ENCODE measurements at places on chromosomes 7 and 10.

GRCh38 chr7:141027043-141027442 lies 12.3 kb upstream of the MRPS33 start:
- no peak for DNase-seq

DNA sequence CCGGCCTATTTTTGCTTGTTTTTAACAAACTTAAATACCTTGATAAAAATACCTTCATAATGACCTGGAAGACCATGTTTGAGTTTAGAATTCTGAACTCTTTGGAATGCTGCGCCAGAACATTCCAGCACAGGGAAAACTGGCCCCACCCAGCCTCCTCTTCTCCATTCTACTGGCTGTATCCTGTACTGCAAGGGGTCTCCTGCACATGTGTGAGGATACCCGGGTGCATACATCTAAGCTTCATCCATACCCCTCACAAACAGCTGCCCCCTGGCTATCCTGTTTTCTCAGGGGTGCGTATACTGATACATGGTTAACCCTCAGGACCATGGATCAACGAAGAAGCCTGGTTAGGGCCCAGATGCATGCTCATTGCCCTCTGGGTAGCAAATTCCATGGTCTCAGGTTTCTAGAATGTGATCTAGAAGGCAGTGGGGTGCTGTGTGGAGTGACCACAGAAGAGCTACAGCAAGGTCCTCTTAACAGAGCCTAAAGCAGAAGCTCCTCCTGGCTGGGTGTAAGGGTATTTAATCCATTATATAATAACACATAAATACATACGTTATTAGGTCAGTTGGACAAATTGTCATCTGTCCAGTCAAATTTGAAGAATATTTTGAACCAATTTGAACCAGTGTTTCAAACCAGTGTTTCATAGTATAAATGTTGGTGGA lies 26.1 kb downstream of the HACD1 start:
- DNase-seq, result no peak

GRCh38 chr10:70542565-70542938 lies 60.0 kb downstream of the PRF1 start:
- DNase-seq, result no peak

GRCh38 chr7:93715234-93715633 lies 140.7 kb upstream of the CALCR start:
- DNase-seq, result no peak

- DNase-seq, result no peak
Observed at GRCh38 chr7:132752431-132752830, 176.2 kb upstream of the PLXNA4 start.

GRCh38 chr7:83648464-83649241 lies at the start of gene SEMA3E:
Gene SEMA3E, minus strand, starts transcription at chr7:83649139.
- no peak for DNase-seq

DNA sequence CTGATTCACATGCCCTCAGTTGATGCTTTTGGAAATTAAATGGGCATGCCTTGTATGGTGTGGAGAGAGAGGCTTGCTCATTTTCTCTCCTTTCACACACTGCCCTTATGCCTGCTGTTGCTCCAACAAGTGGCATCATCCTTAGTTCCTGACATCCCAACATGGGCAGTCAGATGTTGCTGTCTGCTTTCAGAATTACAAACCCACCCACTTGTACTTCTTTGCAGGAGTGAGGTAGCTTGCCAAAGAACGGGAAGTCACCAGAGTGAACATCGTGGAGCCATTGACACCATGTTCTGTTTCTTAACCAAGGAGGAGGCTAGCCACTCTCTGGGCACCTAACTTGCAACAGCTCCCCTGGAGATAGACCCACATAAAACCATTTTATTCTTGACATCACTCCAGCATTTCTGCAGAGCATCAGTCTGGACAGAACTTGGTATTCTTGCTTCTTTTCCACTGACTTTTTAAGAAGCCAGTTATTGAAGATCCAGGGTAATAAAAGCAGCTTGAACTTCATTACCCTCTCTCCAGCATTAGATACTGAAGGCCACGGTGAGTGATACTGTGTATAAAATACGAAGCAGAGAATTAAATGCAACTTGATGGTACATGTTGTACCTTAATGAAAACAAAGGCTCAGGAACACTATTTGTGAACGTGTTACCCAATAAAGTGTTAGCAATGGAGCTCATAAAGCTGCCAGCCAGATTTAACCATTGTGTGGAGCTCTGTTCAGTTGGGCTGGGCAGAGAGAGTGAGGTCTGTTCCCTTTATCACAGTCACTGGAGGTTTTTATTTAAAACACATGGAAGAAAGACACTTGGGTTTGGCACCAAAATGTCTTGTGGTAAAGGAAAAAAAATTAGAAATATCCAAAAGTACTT lies 195.8 kb upstream of the HABP2 start:
- no peak for DNase-seq

- DNase-seq, result no peak
Observed at GRCh38 chr7:131747658-131748232, 191.3 kb upstream of the PODXL start.

DNA sequence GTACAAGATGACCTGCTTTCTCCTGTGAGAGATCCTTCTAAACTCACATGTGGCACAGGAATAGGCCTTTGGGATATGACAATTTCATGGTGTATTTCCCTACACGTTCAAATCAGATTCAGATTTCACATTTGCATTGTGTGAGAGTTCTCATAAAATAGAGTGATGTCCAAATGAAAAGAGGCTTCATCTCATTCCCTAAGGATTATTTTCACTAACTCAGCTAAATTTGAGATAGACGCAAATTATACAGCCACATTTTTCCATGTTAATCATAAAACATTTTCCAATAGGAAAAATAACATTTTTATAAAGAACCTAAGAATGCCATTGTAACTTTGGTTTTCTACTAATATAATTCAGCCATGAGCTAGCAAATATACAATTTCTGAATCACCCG lies 35.5 kb upstream of the PARD3 start:
- no peak for DNase-seq

DNA sequence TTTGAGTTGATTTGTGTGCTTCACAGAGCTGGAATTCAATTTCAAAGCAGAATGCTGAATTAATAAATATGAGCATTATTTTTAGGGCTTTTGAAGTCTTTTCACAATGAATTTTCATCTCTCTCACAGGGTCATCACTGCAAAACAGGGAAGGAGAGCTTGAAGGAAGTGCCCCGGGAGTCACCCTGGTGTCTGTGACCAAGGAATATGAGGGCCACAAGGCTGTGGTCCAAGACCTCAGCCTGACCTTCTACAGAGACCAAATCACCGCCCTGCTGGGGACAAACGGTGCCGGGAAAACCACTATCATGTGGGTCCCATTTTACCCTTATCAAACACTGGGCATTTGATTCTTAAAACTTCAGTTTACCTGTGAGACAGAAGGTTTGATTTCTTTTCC lies 217.7 kb downstream of the ABCA13 start:
- DNase-seq, result no peak

DNA sequence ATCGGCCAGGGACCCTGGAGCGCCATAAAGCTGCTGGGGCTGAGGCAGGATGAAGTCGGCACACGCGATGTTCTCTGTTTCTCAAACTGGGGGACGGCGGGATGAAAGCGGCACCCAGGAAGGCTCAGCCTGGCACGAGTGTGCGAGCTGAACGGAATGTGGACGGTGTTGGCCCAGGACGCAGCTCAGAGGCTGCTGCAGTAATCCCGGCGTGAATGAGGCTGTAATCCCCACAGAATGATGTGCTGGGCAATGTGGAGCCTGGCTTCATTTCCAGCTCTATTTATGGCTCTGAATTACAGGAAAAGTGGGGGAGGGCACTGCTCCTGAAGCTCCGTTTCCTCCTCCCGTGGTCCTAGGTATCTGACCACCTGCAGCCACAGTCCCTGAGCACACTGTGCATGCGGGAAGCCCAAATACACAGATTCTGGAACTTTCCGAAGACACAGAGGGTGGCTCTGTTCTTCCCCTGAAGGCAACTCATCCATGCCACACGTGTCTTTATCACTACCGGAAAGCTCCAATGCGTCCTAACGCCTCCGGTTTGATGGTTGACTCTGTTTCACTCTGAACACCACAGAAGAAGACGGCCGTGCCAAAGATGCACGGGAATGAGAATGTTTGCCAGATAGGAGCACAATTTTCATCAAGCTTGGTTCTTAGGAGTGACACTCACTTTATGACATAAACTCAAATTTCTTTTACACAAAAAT lies 37.6 kb downstream of the KLF6 start:
- no peak for DNase-seq

DNA sequence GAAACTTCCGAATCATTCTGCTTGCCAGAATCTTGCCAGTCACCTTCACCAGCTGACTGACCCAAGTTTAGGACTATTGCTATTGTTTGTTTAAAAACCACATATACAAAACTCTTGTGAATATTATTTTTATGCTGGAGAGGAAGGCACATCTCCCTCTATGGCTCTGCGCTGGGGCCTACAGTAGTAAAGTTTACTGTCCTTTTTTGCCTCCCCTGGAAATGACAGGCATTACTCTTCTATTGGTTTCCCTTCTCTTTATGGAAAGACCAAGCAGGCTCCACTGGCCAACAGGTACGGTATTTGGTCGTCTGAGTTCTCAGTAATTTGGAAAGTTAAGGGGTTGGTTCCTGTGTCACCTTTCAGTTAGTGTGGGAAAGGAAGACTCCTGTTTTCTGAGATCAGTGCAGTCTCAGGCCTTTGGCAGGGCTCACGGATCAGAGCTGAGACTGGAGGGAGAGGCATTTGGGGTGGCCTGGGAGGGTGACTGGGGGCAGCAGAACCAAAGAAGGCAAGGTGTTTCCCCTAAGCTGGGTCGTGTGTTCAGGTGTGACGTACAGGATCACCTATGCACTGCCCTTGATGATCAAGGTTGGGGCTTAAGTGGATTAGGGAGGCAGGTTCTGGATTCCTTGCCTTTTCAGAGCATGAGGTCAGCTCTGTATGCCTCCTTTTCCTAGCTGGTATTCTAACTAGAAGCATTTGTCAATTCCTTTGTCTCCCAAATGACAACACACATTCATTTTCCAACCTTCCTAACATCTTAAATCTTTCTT lies 16.0 kb upstream of the KIF5B start:
- no peak for DNase-seq

- no peak for DNase-seq
Observed at GRCh38 chr7:750111-750905, 23.2 kb upstream of the PRKAR1B start.

- no peak for DNase-seq
Observed at GRCh38 chr7:909358-910329, 33.3 kb downstream of the GET4 start.

DNA sequence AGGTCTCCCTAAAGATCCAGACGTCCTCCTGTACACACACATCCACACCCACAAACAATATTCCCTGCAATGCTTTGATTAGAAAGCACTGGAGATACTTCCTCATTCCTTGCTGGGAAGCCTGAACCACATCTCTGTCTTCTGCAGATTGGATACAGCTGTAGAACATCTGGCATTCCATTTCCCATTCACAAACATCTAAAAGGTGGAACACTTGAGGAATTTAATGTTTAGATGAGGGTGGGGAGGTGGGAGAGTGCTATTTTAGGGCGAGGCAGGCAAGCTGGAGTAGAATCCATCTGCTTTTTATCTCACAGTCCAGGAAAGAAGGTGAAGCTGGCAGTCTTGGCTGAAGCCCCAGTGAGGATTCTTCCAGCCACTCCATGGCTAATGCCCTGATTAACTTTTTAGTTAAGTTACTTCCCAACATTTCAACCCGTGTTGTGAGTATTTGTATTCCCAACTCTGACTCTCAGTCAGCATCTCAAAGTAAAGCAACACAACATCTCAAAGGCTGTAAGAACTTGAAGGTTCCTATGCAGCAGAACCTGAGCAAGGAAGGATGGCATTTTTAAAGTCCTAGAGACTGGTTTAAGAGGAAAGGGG lies 46.1 kb downstream of the CYTH3 start:
- DNase-seq, result no peak

- no peak for DNase-seq
Observed at GRCh38 chr7:80146545-80147182, 12.0 kb downstream of the GNAI1 start.

GRCh38 chr7:157484411-157485081 lies 147.7 kb downstream of the DNAJB6 start:
- DNase-seq, result no peak

- DNase-seq, result no peak
Observed at GRCh38 chr7:42238709-42239366, 1.8 kb upstream of the GLI3 start.

DNA sequence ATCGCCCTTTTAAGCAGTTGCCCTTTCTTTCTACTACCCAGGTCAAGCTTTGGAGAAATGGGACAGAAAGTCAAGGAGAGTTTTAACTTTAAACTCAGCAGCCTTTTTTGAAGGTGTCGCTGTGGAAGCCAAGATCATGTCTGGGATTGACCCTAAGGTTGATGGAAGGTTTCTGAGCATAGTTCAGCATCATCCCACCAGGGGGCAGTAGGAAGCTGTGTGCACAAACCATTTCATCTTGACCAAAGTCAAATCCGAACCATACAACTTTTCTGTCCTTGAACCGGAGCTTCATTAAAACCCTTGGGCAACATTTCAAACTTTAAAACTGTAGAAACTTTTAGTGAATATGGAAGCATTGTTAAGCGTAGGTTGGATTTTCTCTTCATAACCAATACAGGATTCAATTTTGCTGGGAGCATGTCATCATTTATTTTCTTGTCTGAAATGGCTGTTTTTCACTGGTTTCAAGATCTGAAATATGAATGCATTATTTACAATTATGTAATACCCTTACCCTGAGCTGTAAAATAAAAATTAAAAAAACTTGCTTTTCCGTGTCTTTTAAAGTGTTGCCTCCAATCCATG lies 214.4 kb upstream of the KIAA1217 start:
- no peak for DNase-seq

GRCh38 chr7:149495785-149496641 lies 1.6 kb downstream of the ZNF746 start:
- no peak for DNase-seq

DNA sequence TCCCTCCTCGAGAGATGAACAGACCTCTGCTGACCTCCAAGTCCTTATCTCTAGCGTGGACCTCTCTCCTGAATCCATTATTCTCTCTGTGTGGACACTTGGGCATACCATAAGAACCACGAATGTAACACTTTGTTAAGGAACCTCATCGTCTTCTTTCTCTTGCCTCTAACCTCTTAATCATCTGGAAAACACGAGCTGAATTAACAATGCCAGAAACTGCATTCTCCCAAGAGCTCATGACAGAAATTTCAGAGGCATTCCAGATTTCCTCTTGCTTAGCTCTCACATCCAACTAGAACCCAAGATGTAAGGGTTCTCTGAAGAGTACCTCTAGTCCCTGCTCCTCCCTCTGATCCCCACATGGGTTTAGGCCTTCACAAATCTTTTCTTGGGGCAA lies 101.5 kb downstream of the TRIL start:
- no peak for DNase-seq

Measured in NCI-H187 treated with DMSO at 0.1 percent for 48 hours (cell line).